ENCODE measurements at places on chromosomes 1 and 21.
A peak's percentile ranks its signal among the peaks of the same experiment; 100 is the strongest.

- DNase-seq = no peak
Observed at GRCh38 chr1:172980456-172980855, 70.3 kb downstream of the TNFSF18 start.

- no peak for DNase-seq
Observed at GRCh38 chr1:199322278-199322677, 683.4 kb downstream of the PTPRC start.

DNA sequence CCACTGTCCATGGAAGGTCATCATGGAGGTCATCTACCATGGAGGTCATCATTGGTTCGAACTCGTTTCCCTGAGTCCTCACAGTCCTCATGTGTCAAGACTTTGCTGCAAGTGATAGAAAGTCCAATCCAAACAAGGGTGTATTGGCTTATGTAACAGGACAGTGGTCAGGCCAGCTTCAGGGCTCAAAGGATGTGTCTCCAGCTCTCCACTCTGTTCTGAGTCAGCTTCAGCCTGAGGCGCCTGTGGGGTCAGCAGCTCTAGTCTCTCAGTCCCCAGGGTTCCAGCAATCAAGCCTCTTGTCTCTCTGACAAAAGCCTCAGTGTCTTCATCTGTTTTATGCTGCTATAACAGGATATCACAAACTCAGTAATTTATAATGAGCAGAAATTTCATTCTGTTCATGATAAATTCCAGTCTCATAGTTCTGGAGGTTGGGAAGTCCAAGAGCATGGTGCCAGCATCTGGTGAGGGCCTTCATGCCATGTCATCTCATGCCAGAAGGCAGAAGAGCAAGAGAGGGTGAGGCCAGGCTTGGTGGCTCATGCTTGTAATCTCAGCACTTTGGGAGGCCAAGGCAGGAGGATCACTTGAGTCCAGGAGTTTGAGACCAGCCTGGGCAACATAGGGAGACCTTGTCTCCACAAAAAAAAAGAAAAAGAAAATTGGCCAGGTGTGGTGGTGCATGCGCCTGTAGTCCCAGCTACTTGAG is 19.5 kb downstream of the A3GALT2 start:
- no peak for DNase-seq

GRCh38 chr1:70504821-70505193 is 93.7 kb downstream of the CTH start:
- DNase-seq = peak; percentile 86

DNA sequence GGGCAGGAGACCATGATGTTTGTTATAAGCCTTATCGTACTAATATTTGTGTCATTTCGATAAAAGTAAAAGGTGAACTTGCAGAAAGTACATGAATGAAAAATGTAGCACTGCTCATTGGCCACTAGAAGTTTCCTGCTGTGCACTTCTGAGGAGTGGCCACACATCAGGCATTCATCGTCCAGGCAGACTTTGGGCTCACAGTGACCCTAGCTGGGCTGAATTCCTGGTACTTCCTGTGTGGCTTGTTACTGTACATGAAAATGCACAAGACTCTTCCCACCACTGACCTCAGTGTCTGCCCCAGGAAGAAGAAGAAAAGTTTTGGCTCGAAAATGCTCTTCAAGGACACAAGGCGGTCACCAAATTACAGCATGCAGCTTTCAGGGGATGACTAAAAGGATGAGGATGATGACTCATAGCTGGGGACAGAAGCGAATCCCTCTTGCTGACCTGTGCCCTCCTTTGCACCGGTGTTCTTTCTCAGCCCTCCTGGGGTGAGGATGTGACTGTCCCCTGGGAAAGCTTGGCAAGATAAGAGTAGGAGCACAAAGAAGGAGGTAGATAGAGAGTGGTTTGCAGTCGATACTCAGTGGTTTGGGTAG is 252.4 kb upstream of the KAZN start:
- no peak for DNase-seq

DNA sequence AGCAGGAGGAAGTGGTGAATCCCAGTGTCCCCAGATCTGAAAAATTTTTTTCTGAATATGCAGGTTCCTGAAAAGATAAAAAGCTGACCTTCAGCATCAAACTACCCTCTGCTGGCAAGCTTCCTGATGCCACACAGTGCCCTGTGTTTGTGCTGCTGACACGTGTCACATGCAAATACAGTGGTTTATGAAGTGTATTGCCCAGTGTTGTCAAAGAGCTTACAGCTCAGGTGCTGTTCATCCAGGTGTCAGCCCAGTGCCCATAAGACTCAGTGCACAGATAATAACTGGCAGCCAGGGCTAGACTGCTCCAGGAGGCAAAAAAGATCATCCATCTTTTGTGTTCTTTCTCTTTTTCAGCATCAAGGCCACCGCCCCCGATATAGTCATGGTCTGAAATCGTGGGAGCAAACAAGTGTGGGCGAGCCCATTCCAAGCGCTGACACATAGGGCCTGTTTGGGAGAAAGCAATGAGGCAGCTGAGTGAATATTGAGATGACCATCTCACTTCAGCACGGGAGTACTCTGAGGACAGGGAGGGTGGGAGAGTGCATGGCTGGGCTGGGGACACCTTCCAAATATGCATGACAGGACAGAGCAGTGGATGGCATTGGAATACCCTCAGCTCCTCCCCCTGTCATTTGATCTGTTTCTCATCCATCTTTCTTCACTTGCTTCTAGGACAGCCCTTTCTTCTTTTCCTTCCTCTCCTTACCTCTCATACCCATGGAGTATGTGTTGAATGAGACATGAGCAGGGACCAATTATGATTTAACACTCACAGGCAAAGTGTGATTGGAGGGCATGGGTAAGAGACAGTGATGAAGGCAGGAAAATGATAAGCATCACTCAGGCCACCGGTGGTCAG is 6.4 kb upstream of the KCNK1 start:
- no peak for DNase-seq

GRCh38 chr1:217205578-217205977 is 425.3 kb downstream of the GPATCH2 start:
- DNase-seq = no peak

DNA sequence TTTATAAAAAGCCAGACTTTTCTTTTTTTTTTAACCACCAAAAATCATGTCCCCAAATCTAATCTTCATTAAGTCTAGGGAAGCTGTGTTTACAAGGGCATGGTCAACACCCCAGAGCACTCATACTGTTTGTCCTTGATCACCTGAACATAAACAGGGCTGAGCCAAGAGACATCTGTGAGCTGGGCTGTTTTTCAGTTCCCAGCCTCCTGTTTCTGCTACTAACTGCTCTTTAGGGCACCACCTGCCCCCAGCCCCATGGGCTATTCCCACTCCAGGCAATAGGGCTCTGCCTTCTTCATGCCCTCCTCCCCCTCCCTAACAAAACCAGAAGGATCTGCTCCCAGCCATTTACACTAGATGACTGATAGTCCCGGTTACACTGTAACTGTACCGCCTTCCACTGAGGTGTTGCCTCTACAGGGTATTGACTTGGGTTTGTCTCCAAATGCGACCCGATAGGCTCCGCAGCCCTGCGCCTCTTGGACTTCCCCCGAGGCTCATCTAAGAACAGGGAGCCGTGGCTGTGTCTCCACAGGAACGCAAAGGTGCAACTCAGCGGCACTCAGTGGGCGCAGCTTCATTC is 11.7 kb upstream of the SLC26A9 start:
- no peak for DNase-seq

DNA sequence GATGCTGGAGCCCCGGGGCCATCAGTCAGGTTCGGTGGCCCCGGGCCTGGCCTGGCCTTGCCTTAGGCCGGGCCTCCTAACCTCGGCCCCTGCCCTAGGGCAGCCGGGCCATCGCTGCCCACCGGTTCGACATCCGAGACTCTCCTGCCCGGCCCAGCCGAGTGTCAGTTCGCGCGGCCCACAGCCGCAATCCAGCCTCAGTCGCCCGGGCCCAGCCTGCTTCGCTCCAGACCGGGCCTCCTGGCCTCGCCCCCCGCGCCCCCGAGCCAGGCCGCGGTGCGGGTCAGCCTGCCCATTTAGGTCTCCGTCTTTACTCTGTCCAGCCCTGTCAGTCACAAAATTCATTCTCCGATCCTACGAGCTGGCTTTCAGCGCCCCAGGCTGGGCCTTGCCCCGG is 777 bp downstream of the LRRC41 start:
- DNase-seq = no peak

DNA sequence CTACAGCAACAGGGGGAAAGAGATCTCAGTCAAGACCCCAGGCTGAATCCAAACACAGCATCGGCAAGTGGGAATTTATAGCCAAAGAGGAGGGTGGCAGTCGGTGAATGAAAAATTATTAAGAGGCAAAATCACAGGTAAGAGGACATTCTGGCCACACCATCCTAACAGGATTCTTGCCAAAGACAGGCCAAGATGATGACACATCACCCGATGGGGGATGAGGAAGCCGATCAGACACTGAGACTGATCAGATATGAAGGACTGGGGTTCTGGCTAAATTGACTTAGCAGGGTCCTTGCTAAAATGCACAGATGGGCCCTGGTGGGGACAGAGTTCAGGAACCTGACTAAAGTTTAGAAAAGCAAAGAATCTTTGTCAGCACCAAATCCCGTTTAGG is 402.2 kb downstream of the SMYD3 start:
- DNase-seq = no peak

- no peak for DNase-seq
Observed at GRCh38 chr1:32234792-32235191, 12.2 kb upstream of the FAM167B start.

- no peak for DNase-seq
Observed at GRCh38 chr21:45035477-45035848, 38.9 kb upstream of the ADARB1 start.

- DNase-seq = peak; percentile 62
Observed at GRCh38 chr1:46183079-46183847, 7.0 kb upstream of the P3R3URF start.

DNA sequence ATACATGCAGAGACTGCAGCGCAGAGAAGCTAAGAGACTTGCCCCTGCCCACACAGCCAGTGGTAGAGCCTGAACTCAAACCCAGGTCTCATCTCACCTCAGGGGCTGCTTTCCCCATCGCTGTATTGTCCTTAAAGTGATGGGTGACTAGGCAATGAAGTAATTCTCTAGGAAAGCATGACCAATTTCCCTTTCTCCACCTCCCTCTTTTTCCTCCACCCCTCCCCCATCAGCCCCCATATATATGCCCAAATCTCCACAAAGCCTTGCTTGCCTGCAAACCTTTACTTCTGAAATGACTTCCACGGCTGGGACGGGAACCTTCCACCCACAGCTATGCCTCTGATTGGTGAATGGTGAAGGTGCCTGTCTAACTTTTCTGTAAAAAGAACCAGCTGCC is at the start of gene IL24:
TSS of gene IL24 (plus strand) at position 269 of the 400 bp plus-strand sequence. CDS start 390 bp downstream, outside the sequence.
- DNase-seq = no peak

DNA sequence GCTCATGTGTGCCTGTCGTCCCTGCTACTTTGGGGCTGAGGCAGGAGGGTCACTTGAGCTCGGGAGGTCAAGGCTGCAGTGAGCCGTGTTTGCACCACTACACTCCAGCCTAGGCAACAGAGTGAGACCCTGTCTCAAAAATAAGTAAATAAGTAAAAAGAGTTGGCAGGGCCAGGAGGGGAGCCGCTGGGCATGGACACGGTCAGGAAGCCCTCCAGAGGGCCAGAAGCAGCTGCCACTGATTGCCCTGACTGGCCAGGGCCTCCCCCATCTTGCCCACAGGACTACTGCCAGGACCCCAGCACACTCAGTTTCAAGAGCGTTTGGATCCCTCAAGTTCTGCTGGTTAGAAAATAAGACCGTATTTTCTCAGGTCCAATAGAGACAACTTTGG is 112.2 kb upstream of the IPO9 start:
- DNase-seq = no peak

- no peak for DNase-seq
Observed at GRCh38 chr1:245277276-245277675, 122.5 kb downstream of the KIF26B start.

- no peak for DNase-seq
Observed at GRCh38 chr21:32674038-32674437, 53.8 kb downstream of the SYNJ1 start.

DNA sequence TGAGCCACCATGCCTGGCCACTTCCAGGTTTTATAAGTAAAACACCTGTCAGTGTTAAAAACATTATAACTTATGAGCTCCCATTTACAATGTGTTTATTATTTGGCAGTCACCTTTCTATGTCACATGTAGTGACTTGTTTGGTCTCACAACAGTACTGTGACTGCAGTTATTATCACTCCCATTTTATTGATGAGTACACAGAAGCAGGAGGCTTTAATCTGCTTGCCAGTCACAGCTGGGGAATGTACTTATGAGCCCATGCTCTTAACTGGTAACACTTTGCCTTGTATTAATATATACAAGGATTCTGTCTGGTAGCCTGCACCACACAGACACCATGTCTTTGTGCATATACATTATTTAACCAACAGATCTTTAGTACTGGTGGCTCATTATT is 31.1 kb upstream of the BACH1 start:
- no peak for DNase-seq

DNA sequence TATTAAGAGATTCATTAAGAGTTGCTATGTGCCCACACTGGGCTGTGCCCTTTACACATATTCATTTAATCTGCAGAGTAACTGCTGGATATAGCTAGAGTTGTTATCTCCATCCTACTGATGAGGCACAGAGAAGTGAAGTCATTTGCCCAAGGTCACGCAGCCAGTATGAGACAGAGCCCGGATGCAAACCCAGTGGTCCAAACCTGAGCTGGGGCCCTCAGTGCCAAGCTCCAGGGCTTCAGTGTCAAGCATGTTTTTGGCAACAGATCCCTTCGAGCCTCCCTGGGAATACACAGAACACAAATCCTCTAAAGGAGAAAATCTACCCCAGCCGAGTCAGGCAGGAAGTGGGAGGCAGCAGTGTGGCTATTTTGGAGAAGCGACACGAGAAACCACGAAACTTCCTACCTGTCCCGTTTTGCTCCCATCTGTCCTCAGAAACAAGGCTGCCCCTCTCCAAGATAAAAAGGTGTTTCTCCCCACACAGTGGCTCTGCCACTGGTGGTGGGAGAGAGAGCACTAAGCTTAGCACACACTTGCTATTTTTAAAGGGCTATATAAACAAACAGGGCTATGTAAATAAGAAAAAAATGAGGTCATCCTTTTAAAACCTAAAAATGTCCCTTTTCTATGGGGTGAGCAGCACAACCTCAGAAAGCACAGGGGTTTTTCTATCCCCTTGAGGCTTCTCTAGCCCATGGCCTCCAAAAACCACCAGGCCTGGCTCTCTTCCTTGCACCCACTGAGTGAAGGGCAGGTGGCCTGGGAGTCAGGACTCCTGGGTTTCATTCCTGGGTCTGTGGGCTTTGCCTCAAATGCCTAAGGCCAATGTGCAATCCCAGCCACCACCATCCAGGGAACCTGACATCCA is 138.6 kb upstream of the EDN2 start:
- no peak for DNase-seq

GRCh38 chr1:107479865-107480350 is 339.1 kb downstream of the NTNG1 start:
- DNase-seq = no peak

- DNase-seq = no peak
Observed at GRCh38 chr1:184156521-184157393, 105.2 kb downstream of the TSEN15 start.

DNA sequence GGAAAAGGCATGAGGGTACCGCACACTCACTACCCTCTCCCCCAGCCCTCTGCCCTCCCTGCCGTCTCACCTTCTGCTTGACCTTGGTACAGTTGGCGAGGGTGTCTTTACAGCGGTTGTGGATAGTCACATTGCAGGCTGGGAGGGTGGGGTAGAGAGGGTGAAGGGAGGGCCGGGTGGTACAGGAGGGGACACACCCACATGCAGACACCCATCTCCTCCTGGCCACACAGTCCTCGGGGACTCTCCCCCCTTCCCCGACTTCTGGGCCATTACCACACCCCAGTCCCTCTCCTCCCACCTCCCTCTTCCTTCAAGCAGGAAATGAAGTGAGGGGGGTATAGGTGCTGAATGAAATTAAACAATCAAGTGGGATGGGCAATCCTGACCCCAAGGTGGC is 11.6 kb downstream of the ARHGEF2 start:
- DNase-seq = no peak

Measured in fibroblast of skin of left quadriceps (primary cell).